ENCODE measurements at places on chromosomes 11 and 22.

- no peak for DNase-seq
Measured at GRCh38 chr11:67418476-67419281, 3.2 kb downstream of the CARNS1 start.

GRCh38 chr11:45885274-45885920 is at the start of gene MAPK8IP1:
Gene MAPK8IP1 (plus strand): TSS chr11:45885651. CDS start chr11:45885821, 170 bp downstream.
- DNase-seq = peak; percentile 42

- DNase-seq = no peak
Measured at GRCh38 chr11:120881596-120881995, 142.3 kb upstream of the TBCEL start.

GRCh38 chr11:45847911-45848316 is 639 bp downstream of the CRY2 start:
- peak; percentile 6 for DNase-seq

GRCh38 chr11:20360650-20361049 is 2.9 kb upstream of the HTATIP2 start:
- no peak for DNase-seq

GRCh38 chr11:100932474-100933100 is 197.0 kb downstream of the PGR start:
- DNase-seq = no peak

GRCh38 chr11:72241291-72241781 is 2.6 kb downstream of the PHOX2A start:
- DNase-seq = no peak

DNA sequence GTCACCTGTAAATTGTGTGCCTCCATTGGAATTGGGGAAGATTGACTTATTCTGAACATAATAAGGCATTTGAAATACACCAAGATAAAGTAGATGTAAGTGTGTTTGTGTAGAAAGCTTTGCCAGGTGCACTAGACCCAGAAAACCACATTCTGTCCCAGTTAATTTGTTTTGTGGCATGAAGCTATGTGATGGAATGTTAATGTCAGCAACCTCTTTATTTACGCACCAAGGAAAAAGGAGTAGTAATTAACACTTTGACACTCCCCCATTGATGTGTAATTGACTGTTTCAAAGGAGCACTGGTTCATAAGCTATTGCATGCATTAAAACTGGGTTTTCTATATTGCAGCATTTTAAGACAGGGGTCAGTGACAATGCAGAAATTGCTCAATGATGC is 14.3 kb downstream of the EIF3M start:
- DNase-seq = no peak

GRCh38 chr22:30234786-30235470 is 11.6 kb downstream of the LIF start:
- DNase-seq = no peak

DNA sequence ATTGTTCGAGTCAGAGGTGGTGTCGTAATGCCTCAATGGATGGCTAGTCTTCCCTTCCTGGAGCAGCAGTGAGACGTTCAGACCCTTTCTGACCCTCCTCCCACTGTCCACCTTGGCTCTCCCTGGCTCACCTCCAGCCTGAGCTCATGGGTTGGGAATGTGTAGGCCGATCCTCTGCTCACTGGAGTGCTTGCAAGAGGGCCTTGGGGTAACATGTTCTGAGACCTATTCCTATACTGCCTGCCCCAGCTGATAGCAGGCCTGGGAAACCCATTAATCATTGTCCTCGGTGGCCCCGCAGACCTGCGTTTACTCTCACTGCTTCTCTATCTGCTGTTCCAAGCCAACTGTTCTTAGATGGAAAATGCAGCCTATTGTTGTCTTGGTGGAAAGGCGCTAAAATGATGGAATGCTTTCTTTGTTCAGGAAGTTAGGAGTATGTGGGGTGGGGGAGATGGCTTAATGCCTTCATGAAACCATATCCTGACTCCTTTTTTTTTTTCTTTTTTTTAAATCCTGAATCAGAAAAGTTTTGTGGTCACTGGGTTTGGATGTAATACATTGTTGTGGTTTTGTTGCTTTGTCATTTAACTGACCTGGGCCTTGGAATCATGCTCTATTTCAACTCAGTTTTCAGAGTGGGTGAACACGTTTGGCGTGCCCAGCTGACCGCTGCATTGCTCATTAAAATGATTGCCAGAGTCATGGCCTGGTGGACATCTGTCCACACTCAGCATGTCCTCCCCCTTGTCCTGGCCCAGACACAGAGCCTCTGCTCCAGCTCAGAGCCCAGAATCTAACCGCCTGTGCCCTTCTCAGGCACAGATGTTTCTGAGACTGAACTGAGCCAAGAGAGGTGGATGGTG is 72.5 kb downstream of the MICAL2 start:
- DNase-seq = no peak

GRCh38 chr11:35305670-35306382 is 113.5 kb downstream of the SLC1A2 start:
- peak; percentile 7 for DNase-seq

DNA sequence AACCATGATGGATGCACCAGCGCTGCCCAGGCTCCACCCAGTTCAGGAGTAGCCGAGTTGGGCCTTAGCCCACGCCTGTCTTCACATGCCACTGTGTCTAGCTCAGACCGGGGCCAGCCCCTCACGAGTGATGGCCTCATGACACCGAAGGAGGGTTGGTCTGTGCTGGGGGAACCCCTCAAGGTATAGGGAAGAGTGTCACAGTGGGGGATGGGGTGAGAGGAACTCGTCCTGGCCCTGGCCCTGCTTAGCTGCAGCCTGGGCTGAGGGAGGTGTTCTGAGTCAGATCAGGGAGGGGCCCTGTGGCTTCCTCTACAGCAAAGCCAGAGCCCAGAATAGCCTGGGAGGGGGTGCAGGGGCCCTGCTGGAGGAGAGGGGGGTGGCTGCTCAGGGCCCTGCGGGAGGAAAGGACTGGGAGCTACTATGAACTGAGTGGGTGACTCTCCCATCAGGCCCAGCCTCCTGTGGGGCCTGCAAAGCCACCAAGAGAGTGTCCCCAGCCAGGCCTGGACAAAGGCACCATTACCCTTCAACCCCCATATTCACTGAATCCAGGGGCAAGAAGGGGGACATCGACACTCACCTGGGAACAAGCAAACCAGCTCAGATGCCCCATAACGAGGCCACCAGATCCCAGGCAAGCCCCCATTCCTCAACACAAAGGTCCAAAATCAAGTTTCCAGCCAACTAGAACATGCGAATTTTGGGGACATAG is 41.2 kb downstream of the IGLL5 start:
- DNase-seq = peak; percentile 11

DNA sequence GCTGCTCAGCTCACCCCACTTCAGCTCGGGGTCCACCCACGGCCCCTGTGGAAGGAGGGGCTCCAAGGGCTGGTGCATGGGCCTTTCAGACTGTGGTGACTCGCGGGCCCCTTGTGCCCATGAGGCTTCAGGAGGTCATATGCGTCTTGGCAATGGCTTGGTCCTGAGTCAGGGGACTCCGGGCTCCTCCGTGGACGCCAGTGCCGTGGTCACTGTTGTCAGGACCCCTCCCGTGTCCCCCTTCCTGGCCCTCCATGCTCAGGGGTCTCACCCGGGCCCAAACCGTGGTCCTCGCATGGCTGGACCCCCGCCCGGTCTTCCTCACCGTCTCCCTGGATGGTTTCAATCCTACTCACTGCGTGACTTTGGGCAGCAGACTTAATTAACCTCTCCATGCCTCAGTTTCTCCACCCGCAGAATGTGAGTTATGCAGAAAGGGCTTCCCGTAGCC is 436.4 kb downstream of the TBC1D22A start:
- DNase-seq = no peak

GRCh38 chr11:73227571-73228211 is 9.6 kb downstream of the P2RY2 start:
- no peak for DNase-seq

GRCh38 chr11:34348919-34349318 is 8.9 kb downstream of the ABTB2 start:
- no peak for DNase-seq

DNA sequence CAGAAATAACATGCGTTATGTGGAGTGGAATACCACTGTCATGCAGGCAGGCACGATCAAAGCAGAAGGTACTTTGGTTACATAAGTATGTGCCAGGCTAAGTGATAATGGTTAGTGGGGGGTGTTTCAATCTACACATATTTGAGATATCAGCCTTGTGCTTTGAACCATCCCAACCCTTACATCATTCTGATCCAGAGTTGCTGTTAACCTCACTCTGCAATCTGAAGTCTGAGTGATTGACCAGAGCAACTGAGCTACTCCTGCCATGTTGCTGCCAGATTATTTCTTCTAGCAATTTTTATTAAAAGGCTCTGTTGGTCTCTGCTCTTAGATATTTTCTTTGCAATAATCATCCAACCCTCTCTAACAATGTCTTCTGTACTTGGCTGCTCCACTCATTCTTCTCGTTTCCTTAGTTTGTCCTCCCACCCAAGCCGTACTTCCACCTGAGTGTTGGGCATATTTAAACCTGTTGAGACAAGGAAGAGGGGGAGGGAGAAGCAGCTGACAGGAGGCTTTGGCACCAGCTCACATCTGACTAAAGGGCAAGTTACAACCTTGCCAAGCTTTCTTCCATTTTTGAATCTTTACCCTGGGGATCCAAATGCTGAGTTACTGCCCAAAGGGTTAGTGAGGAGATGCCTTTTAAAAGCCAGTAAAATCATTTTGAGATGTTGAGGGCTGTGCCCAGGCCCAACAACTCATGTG is 114.1 kb upstream of the SESN3 start:
- no peak for DNase-seq

DNA sequence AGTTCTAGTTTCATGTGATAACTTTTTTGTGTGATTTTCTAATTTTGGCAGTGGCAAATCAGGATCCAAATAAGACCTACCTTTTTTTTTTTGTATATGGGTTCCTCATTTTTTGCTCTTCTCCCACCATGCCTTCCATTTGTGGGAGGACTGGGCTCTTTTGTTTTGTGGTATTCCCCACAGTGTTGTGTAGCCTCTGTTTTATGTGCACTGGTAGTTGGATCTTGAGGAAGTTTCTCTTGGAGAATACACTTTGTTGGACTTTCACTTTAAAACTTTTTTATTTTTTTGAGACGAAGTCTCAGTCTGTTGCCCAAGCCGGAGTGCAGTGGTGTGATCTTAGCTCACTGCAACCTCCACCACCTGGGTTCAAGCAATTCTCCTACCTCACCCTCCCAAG is 39.7 kb downstream of the PPP6R3 start:
- DNase-seq = no peak

GRCh38 chr22:36616682-36617081 is 86.9 kb downstream of the CACNG2 start:
- no peak for DNase-seq

DNA sequence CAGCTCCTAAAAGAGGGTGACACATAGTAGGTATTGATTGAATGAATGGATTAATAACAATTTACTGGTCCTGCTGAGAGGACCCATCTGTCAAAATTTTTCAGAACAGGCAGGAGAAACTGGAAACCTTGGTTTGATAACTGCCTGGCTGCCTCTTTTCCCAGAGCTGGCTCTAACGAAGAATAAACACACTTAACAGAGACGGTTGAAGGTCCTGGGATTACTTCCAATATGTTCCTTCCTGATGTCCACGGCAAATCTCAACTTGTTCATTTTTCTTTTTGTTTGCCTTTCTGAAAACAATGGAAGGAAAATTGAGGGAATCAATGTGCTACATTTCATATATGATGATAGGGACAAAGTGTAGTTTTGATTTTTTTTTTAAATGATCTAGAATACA is 76.5 kb upstream of the SYT13 start:
- DNase-seq = no peak

- DNase-seq = no peak
Measured at GRCh38 chr22:27962268-27963044, 43.4 kb upstream of the PITPNB start.

All from stimulated activated CD8-positive, alpha-beta memory T cell treated with anti-CD3 and anti-CD28 coated beads, Interleukin-12 subunit alpha, Interleukin-12 subunit beta, amount 100 ng/mL, for 4 hours (primary cell).